ENCODE measurements at places on chromosomes 2 and 18.

GRCh38 chr2:237896507-237896892 is 37.1 kb downstream of the RAMP1 start:
- no peak for DNase-seq

DNA sequence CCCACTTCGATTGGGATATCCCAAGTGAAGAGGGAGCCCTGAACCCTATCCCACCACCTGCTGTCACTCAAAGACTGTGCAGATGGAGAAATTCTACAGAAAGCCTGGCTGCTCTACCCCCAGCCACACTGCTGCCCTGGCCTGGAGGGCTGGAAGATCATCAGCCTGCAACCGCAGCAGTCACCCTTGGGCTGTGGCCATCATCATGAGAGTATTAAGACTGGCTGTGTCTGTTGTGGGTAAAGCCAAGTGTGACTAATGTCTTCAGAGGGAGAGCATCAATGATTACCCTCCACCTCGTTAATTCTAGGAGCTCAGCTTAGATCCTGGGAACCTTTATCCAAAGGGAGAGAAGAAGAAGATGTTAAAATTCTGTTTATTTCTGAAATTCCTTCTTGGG is 221.5 kb downstream of the TFCP2L1 start:
- no peak for DNase-seq

DNA sequence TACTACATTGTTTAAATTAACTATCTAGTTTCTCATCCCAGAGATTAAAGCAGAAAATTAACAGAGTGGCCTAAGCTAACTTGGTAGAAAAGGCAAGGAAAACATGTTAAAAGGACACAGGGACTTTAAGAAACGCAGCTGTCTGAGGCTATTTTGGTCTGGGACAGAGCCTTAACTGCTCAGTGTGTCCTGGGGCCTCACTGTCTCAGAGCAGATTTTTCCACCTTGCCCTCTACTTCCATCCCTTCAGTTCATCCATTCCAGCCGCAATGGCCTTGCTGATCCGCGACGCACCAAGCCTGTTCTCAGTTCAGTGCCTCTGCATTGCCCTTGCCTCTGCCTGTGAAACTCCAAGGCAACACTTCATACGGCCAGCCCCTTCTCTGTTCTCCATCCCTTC is 114.9 kb upstream of the OSR1 start:
- no peak for DNase-seq

DNA sequence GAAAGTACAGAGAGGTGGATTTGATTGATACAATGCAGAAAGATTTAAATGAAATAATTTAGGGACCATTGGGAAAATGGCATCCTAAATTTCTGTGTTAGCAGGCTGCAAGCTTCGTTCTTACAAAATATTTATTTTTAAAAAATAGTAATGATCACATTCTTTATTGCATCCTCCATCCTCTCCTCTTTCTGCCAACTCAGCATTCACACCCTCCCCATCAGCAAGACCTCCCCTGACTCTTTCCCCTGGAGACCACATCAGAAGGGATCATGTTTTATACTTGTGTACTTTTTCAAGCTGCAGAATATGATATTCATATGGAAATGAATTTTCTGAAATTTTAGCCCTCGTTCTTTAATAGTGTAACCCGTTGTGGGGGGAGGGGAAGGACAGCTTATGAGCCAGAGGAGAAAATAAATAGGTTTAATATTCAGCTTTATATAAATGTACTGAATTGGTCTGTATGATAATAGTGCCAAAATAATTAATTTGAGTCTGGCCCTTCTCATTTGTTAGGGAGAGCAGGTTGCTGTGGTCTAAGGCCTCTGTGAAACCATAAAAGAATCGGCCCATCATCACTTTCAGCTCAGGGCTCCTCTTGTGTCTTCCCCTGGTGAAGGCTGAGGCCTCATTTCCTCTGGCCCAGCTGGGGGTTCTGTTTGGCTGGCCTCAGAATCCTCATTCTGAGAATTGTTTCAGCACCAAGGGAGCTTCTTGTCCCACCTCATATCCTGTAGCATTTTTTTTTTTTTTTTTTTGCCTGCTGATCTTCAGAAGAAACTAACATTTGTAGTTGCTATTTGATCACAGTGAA is 330.8 kb downstream of the TXNL1 start:
- no peak for DNase-seq

DNA sequence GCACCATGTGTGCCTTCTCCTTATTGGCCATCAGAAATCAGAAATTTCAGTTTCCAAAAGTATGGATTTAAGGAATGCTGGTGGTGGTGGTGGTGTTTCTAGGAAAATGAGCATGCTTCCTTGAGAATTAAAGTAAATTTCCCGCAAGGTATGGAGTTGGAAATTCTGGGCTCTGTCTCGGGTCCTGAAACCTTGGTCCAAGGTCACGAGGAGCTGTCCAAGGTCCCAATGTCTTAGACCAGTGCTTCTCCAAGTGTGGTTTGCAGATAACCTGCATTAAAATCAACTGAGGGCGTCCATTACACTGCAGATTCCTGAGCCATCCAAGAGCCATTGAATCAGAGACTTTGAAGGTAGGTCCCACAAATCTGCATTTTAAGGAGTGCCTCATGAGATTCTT is 210.9 kb upstream of the PKDCC start:
- peak; percentile 6 for DNase-seq

DNA sequence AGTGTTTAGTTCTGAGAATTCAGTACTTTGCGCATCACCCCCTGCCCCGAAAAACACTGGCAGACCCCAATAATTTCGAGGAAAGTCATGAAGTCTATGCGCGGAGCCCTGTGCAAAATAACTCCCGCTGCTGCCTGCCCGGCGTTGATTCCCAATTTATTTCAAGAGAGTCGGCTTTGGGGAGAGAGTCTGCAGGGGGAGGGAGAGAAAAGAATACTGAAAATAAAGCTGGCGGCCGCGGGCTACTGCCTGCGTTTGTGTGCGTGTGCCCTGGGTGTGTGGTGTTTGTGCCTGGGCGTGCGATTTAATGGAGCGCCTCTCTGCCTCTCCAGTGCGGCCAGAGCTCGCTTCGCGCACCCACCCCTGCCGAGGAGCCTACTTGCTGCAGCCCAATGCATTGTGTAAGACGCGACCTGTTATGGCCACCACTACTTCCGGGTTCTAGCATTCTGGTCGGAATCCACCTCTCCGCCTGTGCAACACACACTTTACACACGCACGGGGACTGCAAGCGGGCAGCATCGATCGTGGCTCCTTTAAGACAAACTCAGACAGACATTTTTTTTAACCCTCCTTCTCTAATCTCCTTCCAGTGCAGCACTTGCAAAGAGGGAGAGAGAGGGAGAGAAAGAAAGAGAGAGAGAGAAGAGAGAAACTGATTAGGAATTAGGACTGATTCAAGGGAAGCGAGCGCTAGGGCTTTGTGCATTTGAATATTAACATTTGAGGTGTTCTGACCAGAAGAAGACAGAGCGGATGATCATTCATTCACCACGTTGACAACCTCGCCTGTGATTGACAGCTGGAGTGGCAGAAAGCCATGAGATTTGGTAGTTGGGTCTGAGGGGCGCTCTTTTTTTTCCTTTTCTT is at the start of gene MEIS1:
Gene MEIS1 (plus strand): TSS at position 447 of the 870 bp plus-strand sequence. CDS start 732 bp downstream, outside the sequence.
- peak; percentile 35 for DNase-seq

GRCh38 chr2:9199716-9200632 is 6.6 kb upstream of the ASAP2 start:
- no peak for DNase-seq

DNA sequence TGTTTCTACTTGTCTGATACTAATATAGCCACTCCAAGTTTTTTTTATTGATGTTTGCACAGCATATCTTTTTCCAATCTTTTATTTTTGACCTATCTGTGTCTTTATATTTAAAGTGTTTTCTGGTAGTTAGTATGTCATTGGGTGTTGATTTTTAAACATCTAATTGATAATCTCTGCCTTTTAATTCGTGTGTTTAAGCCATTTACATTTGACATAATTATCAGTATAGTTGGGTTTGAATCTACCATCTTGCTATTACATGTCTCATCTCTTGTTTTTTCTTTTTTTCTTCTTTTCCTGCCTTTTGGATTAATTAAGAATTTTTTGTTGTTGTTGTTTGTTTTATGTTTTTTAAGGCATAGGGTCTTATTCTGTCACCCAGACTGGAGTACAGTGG is 44.2 kb downstream of the TAF1B start:
- DNase-seq = no peak

GRCh38 chr2:211996857-211997256 is 541.7 kb downstream of the ERBB4 start:
- no peak for DNase-seq

GRCh38 chr2:95043300-95044093 is 18.0 kb downstream of the MAL start:
- DNase-seq = peak; percentile 41

Measured in activated naive CD8-positive, alpha-beta T cell treated with anti-CD3 and anti-CD28 coated beads, Interleukin-2, amount 50 U/mL, for 24 hours (primary cell).